Calu3 (cell line): ENCODE measurements at places on chromosomes 2 and 18.

DNA sequence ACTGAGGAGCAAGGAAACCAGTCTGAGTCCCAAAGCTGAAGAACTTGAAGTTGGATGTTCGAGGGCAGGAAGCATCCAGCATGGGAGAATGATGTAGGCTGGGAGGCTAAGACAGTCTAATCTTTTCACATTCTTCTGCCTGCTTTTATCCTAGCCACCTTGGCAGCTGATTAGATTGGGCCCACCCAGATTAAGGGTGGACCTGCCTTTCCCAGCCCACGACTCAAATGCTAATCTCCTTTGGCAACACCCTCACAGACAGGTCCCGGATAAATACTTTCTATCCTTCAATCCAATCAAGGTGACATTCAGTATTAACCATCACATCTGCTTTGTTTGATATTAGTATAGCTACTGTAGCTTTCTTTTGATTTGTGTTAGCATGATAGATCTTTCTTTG lies 27.1 kb downstream of the VRK2 start:
- DNase-seq, result no peak

- no peak for DNase-seq
These were observed 176.6 kb downstream of the DYSF start for GRCh38 chr2:71629771-71630453.

DNA sequence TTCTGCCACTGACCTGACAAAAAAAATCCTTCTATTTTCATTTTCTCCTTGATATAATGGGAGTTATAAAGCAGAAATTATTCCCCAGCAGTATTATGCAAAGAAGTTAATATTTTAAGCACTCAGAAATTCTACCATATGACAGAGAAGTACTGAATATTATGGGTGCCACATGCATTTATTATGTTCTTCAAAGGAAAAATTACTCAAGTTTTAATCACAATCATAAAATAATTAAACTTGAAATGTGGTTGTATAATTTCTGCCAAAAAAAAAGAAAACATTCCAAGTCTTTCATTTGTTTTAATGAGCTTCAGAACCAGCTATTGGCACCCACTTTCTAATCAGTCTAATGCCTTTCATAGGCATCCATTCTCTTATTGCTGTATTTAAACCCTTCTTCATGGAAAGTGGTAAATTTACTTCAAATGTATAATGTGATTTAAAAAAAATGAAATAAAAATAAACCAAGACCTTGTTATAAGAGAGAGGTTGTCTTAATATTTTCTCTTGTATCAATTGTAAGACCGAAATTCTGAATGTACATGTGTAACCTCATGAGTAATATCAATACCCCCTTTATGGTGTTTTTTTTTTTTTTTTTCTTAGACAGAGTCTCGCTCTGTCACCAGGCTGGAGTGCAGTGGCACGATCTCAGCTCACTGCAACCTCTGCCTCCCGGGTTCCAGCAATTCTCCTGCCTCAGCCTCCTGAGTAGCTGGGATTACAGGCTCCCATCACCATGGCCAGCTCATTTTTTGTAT lies 302.3 kb downstream of the IRS1 start:
- no peak for DNase-seq

- DNase-seq, result no peak
These were observed 46.5 kb upstream of the RAB31 start for GRCh38 chr18:9661564-9661963.

DNA sequence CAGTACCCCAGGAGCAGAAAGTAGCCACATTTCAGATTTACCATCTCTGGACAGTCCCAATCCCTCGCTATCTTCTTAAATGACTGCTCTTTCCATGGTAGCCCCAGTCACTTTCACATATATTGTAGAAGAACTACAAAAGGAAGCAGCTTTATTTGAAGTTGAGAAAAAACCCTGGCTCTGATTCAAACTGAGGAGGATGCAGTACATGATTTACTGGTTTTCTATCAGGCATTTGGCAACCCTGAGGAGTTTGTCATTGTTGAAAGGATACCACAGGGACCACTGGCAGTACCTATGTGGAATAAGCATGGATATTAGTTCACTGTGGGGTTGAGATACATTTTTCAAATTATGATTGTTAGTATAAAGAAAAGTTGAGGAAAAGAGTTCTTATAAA lies 640.9 kb upstream of the SETBP1 start:
- DNase-seq, result no peak

GRCh38 chr18:41324934-41325333 lies 630.1 kb upstream of the PIK3C3 start:
- no peak for DNase-seq

GRCh38 chr18:74378179-74378682 lies 62.6 kb downstream of the C18orf63 start:
- DNase-seq, result no peak

- DNase-seq, result no peak
These were observed 145.3 kb downstream of the C1D start for GRCh38 chr2:67917332-67918054.

DNA sequence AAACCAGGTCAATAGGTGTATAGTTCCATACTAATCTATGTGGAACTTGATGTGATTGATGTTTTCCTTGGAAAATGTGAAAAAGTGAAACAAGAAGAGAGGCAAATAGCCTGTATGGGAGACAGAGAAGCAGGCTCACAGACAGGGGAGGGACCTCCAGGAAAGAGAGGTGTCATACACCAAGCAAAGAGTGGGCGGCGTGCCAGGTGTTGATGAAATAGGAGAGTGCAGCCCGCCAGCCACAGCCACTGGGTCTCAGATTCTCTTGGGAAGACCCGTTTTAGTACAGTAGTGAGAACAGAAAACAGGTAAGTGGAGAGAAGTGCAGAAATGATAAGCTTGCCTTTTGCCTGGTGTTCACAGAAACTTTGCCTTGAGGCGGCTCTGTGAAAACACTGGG lies 301.9 kb downstream of the ZNF407 start:
- DNase-seq, result peak; percentile 8

DNA sequence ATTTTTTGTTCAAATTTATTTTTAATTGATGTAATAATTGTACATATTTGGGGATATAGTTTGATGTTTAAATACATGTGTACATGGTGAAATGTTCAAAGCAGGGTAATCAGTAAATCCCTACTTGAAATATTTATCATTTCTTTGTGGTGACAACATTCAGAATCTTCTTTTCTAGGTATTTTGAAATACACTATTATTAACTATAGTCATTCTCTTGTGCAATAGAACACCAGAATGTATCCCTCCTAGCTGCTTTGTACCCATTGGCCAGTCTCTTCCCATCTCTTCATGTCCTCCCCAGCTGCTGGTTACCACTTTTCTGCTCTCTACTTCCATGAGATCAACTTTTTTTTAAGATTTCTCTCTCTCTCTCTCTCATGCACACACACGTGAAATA lies 126.5 kb downstream of the ZNF407 start:
- DNase-seq, result no peak

- DNase-seq, result peak; percentile 46
These were observed 42.6 kb upstream of the EDAR start for GRCh38 chr2:109031476-109032228.
